Activated naive CD4-positive, alpha-beta T cell treated with anti-CD3 and anti-CD28 coated beads, Interleukin-2, amount 50 U/mL, for 16 hours (primary cell): ENCODE measurements at places on chromosomes 1 and 21.

- DNase-seq = peak; percentile 40
These were observed 117.0 kb downstream of the CD247 start for GRCh38 chr1:167401260-167401873.

DNA sequence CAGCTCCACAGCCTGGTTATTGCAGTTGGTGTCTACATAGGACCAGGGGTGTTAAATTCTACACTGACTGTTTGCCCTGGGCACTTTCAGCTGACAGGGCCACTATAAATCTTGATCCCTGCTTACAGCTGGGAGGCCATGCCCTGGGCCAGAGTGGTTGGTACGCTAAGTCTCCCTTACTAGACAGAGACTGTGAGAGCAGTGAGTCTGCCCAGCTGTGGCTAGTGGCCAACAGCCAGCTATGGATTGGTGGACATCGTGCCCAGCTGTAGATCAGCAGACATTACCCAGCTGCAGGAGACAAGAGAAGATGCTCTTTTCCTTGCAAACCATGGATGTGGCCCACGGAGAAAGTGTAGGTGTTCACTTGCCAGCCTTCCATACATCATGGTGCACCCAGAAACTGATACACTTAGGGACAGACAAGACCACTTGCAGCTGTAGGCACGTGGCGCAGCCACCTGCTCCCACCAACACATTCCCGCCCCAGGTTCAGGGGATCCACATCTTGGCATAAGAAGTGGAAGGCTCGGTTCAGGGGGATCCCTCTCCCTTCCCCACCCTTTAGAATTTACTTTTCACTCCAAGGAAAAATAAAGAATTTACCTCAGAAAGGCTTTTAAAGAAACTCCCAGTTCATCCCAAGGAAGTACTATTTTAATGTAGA, 16.4 kb upstream of the PAX7 start:
- no peak for DNase-seq

GRCh38 chr1:236733653-236734052, 47.4 kb downstream of the ACTN2 start:
- DNase-seq = no peak

- DNase-seq = no peak
These were observed 6.0 kb upstream of the CD2 start for GRCh38 chr1:116748272-116748671.
